Stimulated activated CD4-positive, alpha-beta T cell treated with anti-CD3 and anti-CD28 coated beads, Interleukin-1b, Interleukin-23, amount 100 ng/mL, for 4 hours (primary cell): ENCODE measurements at places on chromosomes 2 and 18.

DNA sequence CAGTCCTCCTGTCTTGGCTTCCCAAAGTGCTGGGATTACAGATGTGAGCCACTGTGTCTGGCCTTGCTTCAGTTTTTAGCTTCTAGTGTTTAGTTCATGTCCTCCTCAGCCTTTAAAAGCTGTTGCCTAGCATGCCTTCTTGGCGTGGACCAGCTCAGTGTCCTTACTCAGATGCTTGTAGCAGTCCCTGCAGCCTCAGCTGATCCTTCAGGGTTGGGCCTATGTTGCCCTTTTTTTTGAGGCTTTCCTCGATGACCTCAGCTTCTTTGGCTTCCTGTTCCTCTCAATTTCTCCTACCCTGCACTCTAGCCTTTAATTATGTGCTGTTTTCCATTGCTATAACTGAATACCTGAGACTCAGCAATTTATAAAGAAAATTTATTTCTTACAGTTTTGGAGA lies 57.7 kb downstream of the TANC1 start:
- no peak for DNase-seq

DNA sequence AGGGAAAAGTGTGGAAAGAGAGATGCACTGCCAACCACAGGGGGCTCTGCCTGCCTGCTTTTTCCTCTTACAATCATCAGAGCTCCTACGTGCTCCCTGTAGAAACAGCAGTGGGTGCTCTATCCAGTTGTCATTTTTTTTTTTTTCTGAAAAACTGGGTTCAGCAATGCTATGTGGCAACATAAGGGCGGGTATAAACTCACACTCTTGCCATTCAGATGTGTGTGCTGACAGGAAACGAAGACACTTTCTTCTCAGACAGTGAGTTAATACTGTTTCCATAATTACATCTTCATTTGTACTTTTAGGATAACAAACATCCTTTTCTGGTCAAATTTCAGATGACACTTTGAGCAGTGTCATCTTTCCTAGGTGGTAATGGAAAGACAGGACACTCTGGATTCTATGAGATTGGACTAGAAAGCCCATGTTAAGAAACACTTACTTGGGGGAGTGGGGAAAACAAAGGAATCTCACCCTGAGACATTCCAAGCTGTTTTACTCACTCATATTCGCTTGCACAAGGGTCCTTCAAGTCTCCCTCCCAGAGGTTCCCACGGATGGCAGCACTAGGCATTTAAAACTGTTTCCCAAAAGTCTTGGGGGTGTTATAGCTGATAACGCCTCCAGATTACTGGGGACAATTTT lies 41.3 kb downstream of the CCDC93 start:
- DNase-seq, result no peak

- no peak for DNase-seq
These were observed 666.3 kb downstream of the TSN start for GRCh38 chr2:122421775-122422174.

DNA sequence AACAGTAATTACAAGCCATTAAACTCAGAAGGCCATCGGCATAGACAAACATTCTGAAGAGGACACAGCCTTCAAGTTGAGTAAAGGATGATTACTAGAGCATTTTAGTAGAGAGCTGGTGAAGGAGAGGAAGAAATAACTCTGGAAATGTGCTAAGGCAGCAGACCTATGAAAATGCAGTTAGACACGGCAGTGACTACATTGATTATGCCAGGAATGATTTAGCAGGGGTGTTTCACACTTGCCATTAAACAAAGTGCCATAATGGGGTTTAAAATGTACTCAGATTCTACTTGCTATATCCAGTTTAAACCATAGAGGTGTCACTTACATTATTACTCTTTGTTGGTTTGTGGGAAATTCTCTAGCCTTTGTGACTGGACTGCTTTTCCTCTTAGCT lies 372.3 kb downstream of the CPS1 start:
- DNase-seq, result no peak

GRCh38 chr2:29336341-29337241 lies 221.4 kb downstream of the CLIP4 start:
- DNase-seq, result no peak

GRCh38 chr2:28469304-28469703 lies 26.6 kb upstream of the PLB1 start:
- DNase-seq, result no peak

GRCh38 chr2:216385478-216385877 lies 13.2 kb upstream of the MARCHF4 start:
- DNase-seq, result no peak

DNA sequence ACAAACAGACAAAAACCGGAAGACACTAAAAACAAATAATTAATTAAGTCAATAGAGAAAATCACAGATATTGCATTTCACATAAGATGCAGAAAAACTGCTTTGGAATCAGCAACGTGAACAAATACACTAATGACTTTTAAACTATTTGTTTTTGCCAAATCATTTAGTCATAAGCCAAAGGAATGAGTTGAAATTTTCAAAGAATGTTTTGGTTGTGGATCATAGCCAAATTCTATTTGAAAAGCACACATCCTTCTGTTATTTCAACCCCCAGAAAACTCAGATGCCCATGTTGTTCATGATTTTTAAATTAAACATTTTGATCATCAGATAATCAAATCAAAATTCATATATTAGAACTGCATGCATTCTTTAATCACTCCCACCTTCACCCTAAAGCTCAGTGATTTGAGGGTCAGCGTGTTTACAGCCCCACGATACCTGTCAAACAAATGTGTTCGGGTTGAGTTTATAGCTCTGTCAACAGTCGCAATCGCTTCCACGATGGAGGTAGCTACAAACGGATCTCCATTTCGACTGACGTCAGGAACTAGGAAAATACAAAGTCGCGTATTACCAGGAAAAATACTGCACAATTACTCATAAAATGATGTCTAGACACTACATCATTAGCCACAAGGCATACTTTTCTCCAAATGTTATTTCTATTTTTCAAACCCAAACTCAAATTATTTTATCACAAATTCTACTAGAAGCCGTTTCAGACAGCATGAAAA lies 90.2 kb downstream of the PXDN start:
- DNase-seq, result no peak

- DNase-seq, result no peak
These were observed 97.4 kb upstream of the UGP2 start for GRCh38 chr2:63743982-63744966.

DNA sequence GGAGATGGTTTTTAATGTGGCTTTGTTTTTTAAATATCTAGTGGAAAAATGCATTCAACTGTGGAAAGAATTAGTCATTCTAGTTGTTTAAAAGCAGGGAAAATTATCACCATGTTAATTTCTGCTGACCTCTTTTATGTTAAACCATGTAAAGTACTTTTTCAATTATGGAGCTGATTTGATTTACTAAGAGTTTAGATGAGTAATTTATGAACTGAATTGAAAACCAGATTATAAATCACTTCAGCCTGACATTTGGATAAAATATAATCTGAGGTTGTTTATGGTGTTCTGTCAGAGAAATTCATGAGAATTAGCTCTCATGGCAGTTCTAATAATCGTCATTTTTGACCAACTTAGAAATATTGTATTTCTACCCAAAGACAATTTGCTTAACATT lies 11.6 kb downstream of the ITGA4 start:
- DNase-seq, result no peak

DNA sequence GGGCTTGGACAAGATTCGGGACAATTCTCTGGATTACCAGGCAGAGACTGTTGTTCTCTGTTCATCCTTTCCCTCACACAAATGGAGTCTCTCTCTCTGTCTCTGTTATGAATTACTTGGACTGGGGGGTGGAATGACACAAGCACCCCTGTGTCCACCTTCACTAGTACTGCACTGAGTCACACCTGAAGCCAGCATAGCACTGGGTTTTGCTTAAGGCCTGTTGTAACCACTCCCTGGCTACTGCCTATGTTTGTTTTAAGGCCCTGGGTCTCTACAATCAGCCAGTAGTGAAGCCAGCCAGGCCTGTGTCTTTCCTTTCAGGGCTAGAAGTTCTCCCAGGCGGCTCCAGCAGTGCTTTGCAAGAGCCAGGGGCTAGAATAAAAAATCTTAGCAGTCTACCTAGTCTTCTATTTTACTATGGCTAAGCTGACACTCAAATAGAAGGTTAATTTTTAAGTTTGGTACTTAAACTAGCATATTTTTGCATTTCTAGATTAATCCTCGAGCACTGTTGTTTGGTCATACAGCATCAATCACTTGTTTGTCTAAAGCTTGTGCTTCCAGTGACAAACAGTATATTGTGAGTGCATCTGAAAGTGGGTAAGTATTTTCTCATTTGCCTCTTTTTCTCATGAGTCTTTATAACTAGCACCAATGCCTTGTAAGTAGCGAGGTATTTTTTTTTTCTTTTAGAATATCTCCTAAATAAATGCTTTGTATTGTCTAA lies 27.8 kb downstream of the WDR7 start:
- no peak for DNase-seq

DNA sequence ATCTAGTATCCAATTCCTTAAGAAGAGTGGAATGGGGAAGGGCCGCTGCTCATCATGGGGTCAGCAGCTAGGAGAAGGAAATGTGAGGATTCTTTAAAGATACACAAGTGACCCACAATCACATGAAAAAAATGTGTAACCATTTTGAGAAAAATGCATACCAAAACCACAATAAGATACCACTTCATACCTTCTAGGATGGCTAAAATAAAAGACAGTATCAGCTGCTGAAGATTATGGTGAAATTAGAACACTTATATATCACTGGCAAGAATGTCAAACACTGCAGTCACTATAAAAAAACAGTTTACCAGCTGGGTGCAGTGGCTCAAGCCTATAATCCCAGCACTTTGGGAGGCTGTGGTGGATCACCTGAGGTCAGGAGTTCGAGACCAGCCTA lies 67.9 kb downstream of the C2orf74 start:
- no peak for DNase-seq

- no peak for DNase-seq
These were observed 477.6 kb downstream of the PARD3B start for GRCh38 chr2:205022841-205023240.

DNA sequence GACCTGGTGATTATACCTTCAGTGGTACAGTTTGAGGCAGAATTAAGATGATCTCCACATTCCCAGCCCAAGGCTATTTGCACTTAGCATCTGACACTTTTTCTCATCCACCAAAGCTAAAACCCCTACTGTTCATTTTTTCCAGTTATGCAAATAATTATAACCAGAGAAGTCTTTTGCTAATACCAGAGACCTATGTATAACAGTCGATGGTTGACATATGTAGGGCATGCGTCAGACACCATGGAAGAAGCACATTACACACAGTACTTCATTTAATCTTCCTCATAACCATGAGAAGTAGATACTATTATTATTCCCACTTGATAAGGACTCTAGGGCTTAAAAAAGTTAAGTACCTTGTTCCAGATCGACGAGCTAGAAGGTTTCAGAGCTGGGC lies 36.5 kb downstream of the AP1S3 start:
- DNase-seq, result no peak

DNA sequence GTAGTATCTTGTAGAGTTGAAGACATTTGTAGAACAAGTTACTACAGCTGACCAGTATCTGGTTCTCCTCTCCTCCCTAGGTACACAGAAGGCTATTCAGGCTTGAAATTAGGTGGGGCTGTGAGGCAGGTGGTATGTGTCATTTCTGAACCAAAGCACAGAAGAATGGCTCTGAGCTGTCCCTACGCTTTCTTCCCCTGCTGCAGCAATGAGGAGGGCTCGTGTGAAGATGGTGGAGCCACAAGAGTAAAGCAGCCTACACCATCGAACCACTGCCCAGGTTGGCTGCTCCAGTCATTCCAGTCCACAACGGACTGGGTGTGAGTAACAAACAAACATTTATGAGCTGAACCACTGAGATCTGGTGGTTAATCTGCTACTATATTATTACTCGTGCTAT lies 148.9 kb downstream of the DTNB start:
- no peak for DNase-seq

DNA sequence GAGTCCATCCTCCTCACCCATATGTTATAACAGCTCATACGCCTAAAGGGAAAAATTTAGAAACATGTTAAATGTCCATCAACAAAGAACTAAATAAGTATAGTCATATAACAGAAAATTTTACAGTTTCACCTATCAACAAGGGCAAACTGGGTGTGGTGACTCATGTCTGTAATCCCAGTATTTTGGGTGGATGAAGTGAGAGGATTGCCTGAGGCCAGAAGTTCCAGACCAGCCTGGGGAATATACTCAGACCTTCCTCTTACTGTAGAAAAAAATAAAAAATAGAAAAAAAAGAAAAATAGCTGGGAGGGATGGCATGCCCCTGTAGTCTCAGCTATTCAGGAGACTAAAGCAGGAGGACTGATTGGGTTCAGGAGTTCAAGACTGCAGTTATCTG lies 48.3 kb upstream of the GULP1 start:
- DNase-seq, result no peak

- no peak for DNase-seq
These were observed 362.2 kb upstream of the SLC14A2 start for GRCh38 chr18:45253056-45253565.

DNA sequence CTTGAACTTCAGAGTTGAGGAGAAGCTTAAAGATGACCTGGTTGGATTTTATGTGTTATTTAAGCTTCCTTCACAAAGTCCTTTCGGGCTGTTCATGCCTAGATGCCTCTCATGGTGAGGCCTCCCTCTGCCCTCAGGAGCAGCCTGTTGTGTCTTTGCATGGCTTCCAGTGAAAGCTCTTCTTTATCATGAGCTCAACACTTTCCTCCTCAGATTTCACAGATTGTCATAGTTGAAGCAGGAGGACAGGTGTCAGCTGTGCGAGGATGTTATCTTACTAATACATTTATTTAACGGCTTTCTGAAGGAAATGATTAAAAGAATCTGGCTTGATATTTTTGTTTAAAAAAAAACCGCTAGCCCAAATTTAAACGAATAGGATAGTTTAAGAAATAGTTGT lies 48.8 kb upstream of the ITSN2 start:
- DNase-seq, result no peak

- DNase-seq, result peak; percentile 14
These were observed 622 bp upstream of the KCMF1 start for GRCh38 chr2:84970210-84970867.

GRCh38 chr2:62461707-62462106 lies 44.3 kb downstream of the TMEM17 start:
- DNase-seq, result no peak

DNA sequence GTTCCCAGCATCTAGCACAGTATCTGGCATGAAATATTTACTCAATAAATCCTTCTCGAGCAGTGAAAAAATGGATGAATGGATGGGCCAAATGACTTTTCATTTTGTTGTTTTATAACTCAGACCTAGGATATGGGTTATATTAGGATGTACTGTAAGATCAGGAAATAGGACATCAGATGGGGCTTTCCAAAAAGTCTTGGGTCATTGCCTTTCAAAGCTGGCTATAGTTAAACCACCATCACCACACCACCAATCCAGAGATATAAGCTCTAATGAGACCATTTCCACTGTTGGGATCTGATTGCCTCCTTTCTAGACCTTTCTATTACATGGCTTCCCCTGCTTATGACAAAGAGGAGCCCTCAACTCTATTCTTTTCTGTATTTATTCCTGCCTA lies 525.0 kb upstream of the TCF4 start:
- no peak for DNase-seq
